Renal cortical epithelial cell (primary cell): ENCODE measurements at places on chromosomes 11 and 22. TPM values are rescaled to one million over a fixed set of nuclear protein-coding genes. Genes with fewer than 3 reads are reported as not detected.

FAM181B gene
- total RNA-seq = 0.10 TPM in 1 of 2 replicates, not detected in the other

KRTAP5-8 gene
- total RNA-seq = not detected in 2 replicates

UPK3A gene
- total RNA-seq = not detected in 2 replicates

ZNRF3 gene
- 6.1 and 26.9 TPM in 2 replicates for total RNA-seq

WBP2NL gene
- 0.17 and 1.1 TPM in 2 replicates for total RNA-seq

GRCh38 chr11:67278135-67278938 lies 10.8 kb upstream of the ANKRD13D start:
- DNase-seq = no peak

GRCh38 chr11:126162306-126163030 lies 49.0 kb downstream of the RPUSD4 start:
- DNase-seq = no peak

GRCh38 chr11:35617687-35618496 lies at the start of gene FJX1:
Gene FJX1 (plus strand): TSS chr11:35618460. CDS start chr11:35618637, 177 bp downstream.
- DNase-seq = peak; percentile 80

- peak; percentile 5 for DNase-seq
Measured at GRCh38 chr11:75195167-75195962, 44.5 kb downstream of the SLCO2B1 start.

- peak; percentile 70 for DNase-seq
Measured at GRCh38 chr11:859394-860131, 16.9 kb downstream of the TSPAN4 start.

GRCh38 chr11:41879214-41879613 lies 419.8 kb upstream of the LRRC4C start:
- DNase-seq = peak; percentile 13

GRCh38 chr11:67032830-67033551 lies 10.1 kb downstream of the SYT12 start:
- peak; percentile 88 for DNase-seq

DNA sequence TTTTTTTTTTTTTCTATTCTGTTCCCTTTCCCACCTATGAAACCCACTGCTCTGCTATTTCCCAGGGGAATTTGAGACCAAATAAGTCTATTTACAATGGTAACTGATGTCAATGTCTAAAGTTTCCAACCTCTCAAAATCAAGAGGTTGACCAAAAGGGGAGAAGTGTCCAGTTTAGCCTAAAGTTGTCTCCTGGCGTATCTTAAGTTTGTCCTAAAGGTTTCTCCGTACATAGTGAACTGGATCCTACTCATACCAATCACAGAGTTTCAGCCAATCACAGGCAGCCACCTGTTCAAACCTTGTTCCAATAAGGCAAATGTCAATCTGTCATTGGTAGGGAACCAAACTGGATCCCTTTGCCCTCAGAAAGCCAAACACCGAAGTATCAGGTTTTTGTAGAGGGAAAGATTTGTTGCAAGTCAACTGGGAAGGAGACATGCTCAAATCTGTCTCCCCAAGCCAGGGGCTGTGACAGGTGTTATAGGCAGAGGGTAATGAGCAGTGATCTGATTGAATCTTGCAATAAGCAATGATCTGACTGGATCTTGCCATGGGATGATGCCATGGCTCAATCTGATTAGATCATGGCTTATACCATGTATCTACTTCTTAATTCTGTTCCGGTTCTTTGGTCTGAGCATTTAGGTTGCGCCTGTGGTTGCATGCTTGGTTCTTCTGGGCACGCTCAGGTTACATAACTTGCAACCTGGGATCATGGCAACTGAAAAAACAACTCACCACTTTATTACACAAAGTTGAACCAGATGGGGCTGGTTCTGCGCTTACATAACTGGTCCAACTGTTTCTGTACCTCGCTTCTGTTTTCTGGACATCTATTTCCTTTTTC lies 1.1 kb upstream of the VPS37C start:
- peak; percentile 90 for DNase-seq

GRCh38 chr11:8383227-8383626 lies 119.5 kb upstream of the LMO1 start:
- no peak for DNase-seq

DNA sequence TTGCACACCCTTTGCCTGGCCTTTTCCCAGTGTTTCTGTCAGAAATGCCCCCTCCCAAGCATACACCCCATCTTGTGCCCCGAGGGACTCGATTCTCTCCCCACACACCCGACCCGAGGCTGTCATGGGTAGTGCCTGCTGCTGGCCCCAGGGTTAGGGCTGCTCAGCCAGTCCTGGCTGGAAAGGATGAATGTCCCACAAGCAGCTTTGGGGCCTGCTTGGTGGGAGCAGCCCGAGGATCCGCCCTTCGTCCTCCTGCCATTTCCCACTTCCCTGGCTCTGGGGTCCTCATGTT lies 55.0 kb upstream of the PRODH start:
- no peak for DNase-seq

DNA sequence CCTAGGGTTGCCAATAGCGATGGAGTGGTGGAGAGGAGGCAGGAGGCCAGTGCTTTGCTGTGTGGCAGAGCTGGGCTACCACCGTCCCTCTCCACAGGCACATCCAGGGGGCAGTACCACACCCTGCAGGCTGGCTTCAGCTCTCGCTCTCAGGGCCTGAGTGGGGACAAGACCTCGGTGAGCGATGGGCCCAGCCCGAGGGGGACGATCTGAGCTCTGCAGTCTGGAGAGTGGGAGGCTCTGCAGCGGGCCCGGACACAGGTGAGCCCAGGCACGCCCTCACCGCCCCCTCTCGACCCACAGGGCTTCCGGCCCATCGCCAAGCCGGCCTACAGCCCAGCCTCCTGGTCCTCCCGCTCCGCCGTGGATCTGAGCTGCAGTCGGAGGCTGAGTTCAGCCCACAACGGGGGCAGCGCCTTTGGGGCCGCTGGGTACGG lies 2.5 kb downstream of the PKP3 start:
- DNase-seq = peak; percentile 46
